Iris pigment epithelial cell (primary cell): ENCODE measurements at places on chromosomes 7 and 10.

GRCh38 chr7:117005449-117005848 lies 52.1 kb downstream of the ST7 start:
- DNase-seq: peak; percentile 73

- DNase-seq: no peak
Measured at GRCh38 chr10:88528806-88529570, 54.1 kb downstream of the RNLS start.

DNA sequence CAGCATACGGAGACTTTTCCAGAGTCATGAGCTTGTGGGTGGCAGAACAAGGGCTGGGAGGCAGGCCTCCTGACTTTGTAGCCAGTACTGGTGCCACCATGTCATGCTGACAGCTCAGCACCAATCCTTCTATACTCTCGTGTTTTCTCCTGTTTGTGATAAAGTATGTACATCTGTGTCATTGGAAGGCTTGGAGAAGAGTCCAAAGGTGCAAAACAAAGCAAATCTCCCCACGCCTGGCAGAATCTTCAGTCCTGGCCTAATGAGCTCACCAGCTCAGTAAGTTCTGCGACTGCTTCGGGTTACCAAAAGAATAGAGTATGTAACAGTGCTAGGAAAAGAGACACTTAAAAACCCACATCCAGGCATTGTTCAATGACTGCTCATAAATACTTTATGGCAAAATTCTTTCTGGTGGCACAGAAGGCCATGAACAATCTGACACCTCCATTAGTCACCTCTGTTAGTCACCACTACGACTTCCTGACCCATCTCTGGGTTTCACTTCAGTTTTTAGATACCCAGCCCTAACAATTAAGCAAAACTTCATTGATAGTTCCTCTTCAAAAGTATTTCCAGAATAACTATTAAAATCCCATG lies 24.5 kb downstream of the STEAP1 start:
- peak; percentile 68 for DNase-seq

DNA sequence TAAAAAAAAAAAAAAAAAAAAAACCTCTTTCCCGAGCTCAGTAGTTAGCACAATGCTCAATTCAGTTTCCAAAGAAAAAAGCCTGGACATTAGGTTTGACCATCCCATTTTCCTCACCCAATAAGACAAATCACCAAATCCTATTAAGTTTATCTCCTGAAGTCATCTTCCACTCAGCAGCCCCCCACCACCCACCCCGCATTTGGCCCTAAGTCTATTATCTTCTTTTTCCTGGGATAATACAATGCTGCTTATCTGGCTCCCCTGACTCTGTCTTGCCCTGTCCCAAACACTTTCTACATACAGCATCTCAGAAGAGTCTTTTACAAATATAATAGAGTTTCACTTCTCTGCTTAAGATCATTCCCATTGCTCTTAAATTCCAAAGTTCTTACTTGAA lies 17.8 kb upstream of the LMOD2 start:
- no peak for DNase-seq
